Upper lobe of right lung (tissue), 1 donor: ENCODE measurements at places on chromosomes 5 and 9.

DNA sequence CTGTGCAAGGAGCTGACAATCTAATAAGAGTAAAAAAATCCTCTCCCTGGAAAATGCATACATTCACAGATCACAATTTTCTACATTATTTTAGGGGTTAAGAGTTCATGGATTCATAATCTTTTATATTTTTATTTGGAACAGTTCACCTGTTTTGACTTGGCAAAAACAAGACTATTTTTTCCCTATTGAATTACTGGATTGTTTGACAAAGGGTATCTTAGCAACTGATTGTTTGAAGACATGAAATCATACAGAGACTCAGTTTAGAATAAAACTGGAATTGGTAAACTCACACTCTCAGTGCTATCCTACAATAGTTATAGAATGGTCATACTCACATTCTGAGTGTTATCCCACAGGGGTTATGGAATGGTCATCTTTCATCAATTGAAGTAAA, 358.2 kb upstream of the PTGER4 start:
- no peaks in the 10 kb centered on the region for H3K4me1 ChIP-seq
- H3K27ac ChIP-seq, result no peak overlapping the region
- DNase-seq, result no peak

DNA sequence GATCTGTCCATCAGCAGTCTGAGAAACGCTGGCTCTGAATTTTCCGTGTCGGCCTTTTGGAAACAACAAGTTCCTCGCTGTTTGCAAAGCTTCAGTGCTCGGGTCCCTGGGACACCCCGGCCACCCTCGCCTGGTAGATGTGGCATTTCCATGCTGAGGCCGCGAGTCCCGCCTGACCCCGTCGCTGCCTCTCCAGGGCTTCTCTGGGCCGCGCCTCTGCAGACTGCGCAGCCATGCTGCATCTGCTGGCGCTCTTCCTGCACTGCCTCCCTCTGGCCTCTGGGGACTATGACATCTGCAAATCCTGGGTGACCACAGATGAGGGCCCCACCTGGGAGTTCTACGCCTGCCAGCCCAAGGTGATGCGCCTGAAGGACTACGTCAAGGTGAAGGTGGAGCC, 4.7 kb downstream of the NTNG2 start:
- no peaks in the 10 kb centered on the region for H3K36me3 ChIP-seq
- peaks cover 57% of the 10 kb centered on the region for H3K27me3 ChIP-seq
- H3K4me3 ChIP-seq, result no peak overlapping the region
- DNase-seq, result no peak
- H3K4me1 ChIP-seq, result peaks cover 15% of the 10 kb centered on the region
- no peak overlapping the region for H3K27ac ChIP-seq

DNA sequence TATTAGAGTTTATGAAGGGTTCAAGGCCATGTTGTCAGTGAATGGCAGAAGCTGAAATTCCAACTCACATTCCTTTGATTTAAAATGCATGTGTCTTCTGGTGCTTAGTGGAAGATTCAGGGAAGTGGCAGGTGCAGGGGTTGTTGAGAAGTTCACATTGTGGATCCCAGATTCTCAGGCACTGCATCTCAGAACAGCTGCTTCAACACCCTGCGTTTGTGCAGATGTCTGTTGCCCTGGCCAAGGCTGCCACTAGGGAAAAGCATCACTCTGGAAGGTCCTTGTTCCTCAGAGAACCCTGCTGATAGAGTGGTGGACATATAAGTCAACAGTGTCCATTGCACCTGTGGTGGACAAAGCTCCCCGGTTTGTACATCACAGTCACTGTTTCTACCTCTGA, 162.7 kb downstream of the PAPPA start:
- no peak overlapping the region for H3K27ac ChIP-seq
- H3K4me3 ChIP-seq, result no peak overlapping the region
- H3K27me3 ChIP-seq, result no peaks in the 10 kb centered on the region

DNA sequence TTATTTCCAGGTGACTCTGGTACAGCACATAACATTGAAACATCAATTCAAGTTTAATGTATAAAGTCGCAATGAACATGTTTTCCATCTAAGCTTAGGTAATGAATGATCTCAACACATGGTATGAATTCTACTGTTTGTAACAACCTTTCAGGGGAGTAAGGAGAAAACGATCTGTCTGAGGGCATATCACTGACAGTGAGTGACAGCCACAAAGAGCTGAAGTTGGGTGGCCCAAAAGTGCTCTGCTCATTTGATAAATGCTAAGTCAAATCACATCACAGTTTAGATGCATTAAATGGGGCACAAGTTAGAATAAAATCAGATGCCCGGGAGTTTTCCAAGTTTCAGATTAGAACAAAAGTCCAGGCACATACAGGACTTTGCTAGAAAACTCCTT, 1.2 kb downstream of the FANCC start:
- H3K4me1 ChIP-seq, result peaks cover 9% of the 10 kb centered on the region
- DNase-seq, result no peak
- peak overlapping the region; percentile 95 for H3K27ac ChIP-seq
- H3K27me3 ChIP-seq, result no peaks in the 10 kb centered on the region
- H3K4me3 ChIP-seq, result peak overlapping the region; percentile 100

- no peak for DNase-seq
- no peaks in the 10 kb centered on the region for H3K36me3 ChIP-seq
- peaks cover 25% of the 10 kb centered on the region for H3K27me3 ChIP-seq
- no peaks in the 10 kb centered on the region for H3K4me1 ChIP-seq
Measured at GRCh38 chr5:178580271-178580955, 9.8 kb downstream of the COL23A1 start.

GRCh38 chr9:83474631-83475030, 63.6 kb downstream of the FRMD3 start:
- no peaks in the 10 kb centered on the region for H3K36me3 ChIP-seq
- H3K27ac ChIP-seq, result no peak overlapping the region
- no peak for DNase-seq
- no peaks in the 10 kb centered on the region for H3K27me3 ChIP-seq
- no peak overlapping the region for H3K4me3 ChIP-seq
- H3K4me1 ChIP-seq, result peaks cover 9% of the 10 kb centered on the region

DNA sequence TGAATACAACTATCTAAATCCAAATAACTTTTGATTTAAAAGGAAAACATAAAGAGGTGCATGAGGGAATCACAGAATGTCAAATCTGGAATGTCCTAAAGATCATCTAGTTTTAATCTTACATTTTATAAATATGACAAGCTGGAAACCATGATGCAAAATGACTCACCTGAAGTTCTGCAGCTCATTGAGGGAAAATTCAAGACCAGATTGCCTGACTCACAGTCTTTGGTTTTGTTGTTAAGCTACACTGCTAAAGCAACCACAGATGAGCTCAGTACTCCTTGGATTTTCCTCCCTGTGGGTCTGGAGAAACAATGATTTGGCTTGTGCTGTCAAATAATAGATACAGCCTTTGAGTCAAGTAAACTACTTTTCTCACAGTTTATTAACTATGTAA, 19.1 kb upstream of the EDIL3 start:
- no peaks in the 10 kb centered on the region for H3K36me3 ChIP-seq
- no peak for DNase-seq
- no peak overlapping the region for H3K27ac ChIP-seq
- H3K27me3 ChIP-seq, result no peaks in the 10 kb centered on the region

GRCh38 chr9:99392986-99393385, 170.9 kb downstream of the SEC61B start:
- DNase-seq, result no peak
- no peak overlapping the region for H3K4me3 ChIP-seq
- H3K27me3 ChIP-seq, result no peaks in the 10 kb centered on the region
- H3K27ac ChIP-seq, result no peak overlapping the region
- H3K4me1 ChIP-seq, result no peaks in the 10 kb centered on the region
- no peaks in the 10 kb centered on the region for H3K36me3 ChIP-seq
